H4 (cell line): ENCODE measurements at places on chromosomes 2 and 18. TPM values are rescaled to one million over a fixed set of nuclear protein-coding genes. Genes with fewer than 3 reads are reported as not detected.

- DNase-seq, result no peak
Observed at GRCh38 chr2:10208736-10209135, 86.2 kb downstream of the RRM2 start.

DNA sequence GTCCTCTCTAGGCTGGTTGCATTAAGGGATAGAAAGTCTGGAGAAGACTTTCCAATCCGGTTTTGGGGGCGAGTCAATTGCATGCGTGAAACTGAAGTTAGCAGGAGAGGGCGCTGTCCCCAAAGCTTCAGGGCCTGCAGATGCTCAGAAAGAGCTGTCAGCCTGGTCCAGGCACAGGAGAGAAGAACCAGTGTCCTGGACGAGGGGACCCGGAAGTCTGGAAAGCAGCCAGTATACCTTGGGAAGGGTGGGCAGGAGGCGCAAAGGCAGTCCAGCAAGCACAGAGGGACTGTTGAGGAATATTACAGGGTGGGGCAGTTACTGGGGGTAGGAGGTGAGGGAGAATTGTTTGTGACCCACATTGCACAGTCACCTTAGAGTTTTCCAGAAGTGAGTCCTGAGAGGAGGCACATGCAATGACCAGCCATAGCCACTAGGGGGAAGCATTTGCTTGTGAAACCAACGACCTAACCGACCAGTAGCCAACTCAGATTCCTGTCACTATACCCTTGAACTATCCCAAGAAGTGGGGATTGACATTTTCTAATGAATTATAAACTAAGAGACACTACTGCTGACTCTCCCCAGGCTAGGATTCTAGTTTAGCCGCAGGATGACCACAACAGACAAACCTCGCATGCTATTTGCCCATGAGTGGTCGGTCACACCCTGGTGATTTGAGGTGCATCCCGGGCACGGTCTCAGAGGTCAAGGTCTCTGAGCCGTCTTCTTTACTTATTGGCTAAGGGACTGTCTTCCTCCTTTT, 172.8 kb downstream of the RDH14 start:
- DNase-seq, result peak; percentile 50

DNA sequence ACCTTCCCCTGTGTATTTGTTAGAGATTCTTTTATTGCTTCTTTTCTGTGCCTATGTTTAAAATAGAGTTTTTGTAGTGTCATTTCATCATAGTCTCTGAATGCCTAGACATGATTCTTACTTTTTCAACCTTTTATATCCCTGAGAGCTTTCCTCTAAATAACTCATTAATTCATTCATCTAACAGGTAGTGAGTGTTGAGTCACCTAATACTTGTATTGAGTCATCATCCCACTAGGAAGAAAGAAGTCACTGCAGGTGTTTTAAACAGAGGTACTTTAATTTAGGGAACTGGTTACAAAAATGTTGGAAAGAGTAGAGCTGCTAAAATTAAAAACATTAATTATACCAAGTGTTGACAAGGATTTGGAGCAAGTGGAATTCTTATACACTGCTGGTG, 18.5 kb upstream of the NMS start:
- DNase-seq, result no peak

DNA sequence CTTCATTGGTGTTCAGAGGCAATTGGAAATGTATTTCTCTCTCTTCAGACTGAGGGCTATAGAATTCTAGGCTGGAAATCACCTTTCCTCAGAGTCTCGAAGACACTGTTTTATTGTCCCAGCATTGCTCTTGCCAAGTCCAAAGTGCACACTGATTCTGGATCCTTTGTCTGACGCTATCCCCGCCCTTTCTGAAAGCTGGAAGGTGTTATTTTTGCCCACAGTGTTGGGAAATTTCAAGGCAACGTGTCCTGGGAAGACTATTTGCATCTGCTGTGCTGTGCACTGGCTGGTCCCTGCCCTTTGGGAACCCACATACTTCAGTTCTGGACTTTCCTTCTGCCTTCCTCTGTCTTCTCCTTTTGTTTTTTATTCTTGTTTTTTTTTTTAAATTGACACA, 190.8 kb downstream of the SH3BP4 start:
- no peak for DNase-seq

- DNase-seq, result no peak
Observed at GRCh38 chr18:10265560-10266333, 188.7 kb upstream of the APCDD1 start.

- DNase-seq, result no peak
Observed at GRCh38 chr2:216306868-216307267, 65.4 kb downstream of the MARCHF4 start.

- no peak for DNase-seq
Observed at GRCh38 chr18:24875286-24875685, 414.8 kb downstream of the HRH4 start.

- no peak for DNase-seq
Observed at GRCh38 chr2:198220763-198221610, 416.6 kb downstream of the PLCL1 start.

DNA sequence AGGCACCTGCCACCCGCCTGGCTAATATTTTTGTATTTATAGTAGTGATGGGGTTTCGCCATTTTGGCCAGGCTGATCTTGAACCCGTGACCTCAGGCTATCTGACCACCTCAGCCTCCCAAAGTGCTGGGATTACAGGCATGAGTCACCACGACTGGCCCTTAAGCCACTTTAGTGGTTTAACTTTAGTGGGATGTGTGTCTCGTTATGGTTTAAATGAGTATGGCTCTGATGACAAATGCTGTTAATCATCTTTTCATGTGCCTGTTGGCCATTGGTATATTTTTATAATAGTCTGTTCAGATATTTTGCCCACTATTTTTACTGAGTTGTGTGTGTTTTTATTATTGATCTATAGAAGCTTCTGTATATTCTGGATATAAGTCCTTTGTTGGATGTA, 205.9 kb downstream of the MYO1B start:
- no peak for DNase-seq

GRCh38 chr2:226002438-226002837, 602.9 kb downstream of the NYAP2 start:
- DNase-seq, result peak; percentile 75

GRCh38 chr2:55519938-55520885, 694 bp downstream of the CFAP36 start:
- DNase-seq, result peak; percentile 11

DNA sequence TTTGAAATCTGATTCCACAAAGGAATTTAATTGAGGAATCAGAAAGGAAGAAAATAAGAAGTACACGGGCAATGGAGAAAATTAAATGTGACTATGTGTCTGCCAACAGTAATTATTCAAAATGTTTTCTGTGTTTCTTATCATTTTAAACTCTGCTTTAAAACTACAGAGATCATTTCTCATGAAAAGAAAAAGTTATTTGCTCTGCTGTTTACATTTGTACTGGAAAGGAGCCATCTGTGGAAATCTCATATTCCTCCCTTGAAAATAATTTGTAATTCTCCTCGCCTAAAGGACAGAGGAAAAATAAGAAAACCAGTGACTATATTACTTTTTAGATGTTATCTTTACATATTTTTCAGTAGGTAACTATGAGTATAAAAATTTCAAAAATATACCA, 181.9 kb upstream of the MEIS1 start:
- DNase-seq, result no peak

DNA sequence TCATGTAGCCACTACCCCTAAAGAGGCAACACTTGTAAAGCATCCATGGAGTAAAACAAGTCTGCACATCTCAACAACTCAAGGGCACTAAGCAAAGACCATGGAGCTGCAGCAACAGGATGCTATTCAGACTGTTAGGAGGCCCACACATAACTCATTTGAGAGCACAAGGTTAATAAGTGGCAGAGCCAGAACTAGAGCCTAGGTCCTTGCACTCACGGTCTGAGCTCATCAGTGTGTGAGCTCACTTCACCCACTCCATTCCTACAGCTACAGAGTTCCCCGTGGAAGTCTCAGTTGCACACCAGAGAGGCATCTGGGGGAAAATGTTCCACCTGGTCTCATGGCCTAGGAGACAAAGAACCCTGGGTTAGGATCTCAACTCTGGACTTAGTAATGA, 35.0 kb downstream of the TTC32 start:
- no peak for DNase-seq

DNA sequence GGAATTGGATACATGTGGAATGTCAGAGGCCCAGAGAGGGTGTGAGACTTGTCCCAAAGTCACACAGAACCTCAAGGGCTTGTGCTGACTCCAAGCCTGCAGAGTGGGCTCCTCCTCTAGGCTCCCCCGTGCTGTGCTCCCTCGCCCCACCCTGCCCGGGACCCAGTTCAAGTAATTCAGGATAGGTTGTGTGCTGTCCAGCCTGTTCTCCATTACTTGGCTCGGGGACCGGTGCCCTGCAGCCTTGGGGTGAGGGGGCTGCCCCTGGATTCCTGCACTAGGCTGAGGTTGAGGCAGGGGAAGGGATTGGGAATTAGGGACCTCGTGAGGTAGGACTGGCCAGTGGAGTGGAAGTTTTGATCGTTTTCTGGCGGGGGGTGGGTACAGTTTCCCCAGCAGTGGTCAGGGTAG, 2.8 kb downstream of the CTDSP1 start:
- no peak for DNase-seq

GRCh38 chr18:60506682-60507081, 134.1 kb upstream of the MC4R start:
- no peak for DNase-seq

- no peak for DNase-seq
Observed at GRCh38 chr2:111017909-111018308, 102.8 kb upstream of the BCL2L11 start.

DNA sequence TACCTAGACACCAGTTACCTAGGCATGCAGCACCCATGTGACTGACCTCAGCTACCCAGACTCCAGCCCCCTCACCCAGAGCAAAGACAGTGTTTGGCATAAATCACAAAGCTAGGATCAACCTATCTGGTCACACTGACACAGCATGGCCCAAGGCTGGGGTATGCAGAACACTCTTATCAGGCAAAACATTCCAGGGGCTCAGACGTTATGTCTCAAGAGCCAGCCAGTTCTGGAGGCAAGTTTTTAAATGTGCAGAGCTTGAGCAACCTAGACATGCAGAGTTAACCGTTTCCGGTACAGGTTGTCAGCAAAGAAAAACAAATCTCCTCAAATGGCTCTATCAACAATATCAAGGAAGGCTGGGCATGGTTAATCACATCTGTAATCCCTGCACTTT, 92.8 kb downstream of the AP1S3 start:
- no peak for DNase-seq

DNA sequence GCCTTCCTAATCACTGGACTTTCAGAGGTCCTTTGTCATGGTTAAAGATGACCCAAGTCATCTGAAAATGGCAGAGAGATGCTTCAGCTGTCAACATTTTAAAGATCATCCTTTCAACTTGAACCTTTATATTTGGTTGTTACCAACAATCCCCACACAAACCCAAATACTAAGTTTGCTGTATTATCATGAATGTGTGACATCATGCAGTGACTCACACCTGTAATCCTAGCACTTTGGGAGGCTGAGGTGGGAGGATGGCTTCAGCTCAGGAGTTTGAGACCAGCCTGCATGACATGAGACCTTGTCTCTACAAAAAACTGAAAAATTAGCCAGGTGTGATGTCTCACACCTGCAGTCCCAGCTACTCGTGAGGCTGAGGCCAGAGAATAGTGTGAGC, 55.2 kb upstream of the NRP2 start:
- no peak for DNase-seq

DNA sequence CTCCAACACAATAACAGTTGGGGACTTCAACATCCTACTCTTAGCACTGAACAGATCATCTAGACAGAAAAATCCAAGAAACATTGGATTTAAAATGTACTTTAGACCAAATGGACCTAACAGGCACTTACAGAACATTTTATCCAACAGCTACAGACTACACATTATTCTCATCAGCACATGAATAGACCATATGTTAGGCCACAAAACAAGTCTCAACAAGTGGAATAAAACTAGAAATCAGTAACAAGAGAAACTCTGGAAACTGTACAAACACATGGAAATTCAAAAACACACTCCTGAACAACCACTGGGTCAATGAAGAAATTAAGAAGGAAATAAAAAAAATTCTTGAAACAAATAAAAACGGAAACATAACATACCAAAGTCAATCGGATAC, 117.5 kb downstream of the ACVR1 start:
- DNase-seq, result no peak

DNA sequence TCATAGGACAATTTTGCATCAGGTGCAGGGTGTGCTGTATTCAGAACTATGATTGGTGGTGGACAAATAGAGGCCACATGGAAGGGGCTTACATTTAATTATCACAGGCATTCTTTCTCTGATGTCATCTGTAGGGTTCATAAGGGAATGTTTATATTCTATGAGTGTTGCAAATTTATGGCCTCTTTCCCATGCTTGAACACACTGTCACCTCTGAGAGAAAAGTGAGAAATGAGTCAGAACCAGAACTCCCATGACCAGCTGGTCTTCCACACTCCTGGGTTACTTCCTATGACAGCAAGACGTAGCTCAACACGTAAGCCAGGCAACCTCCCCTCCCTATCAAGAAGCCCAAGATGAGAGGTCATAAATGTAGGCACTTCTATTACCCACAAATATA, 310.8 kb downstream of the PIEZO2 start:
- DNase-seq, result no peak

The FHOD3 gene
- 4.9 and 6.1 TPM in 2 replicates for total RNA-seq

The CDK15 gene
- total RNA-seq, result 8.0 and 9.2 TPM in 2 replicates

The PRKD3 gene
- 10.0 and 10.8 TPM in 2 replicates for total RNA-seq

The DSG1 gene
- total RNA-seq, result 0.02 TPM in 1 of 2 replicates, not detected in the other

The KCNJ13 gene
- total RNA-seq, result 0.12 TPM in 1 of 2 replicates, not detected in the other

The C2orf80 gene
- not detected in 2 replicates for total RNA-seq

The OSBPL6 gene
- total RNA-seq, result 3.9 and 10.1 TPM in 2 replicates

The SLC19A3 gene
- total RNA-seq, result 0.27 and 0.51 TPM in 2 replicates

The SH3RF3 gene
- 0.45 and 0.87 TPM in 2 replicates for total RNA-seq

The ADD2 gene
- 16.3 and 24.3 TPM in 2 replicates for total RNA-seq

The DSC1 gene
- total RNA-seq, result 0.06 TPM in 1 of 2 replicates, not detected in the other
